Urinary bladder (tissue), 4 donors: ENCODE measurements at places on chromosomes 7 and 10. TPM values are rescaled to one million over a fixed set of nuclear protein-coding genes. Genes with fewer than 3 reads are reported as not detected.

The SCIN gene
- polyA plus RNA-seq: 1.3 TPM

The SPDYE11 gene
- not detected for polyA plus RNA-seq

The VAX1 gene
- not detected for polyA plus RNA-seq

- DNase-seq: no peak
These were observed 26.5 kb upstream of the HECW1 start for GRCh38 chr7:43085992-43086391.

DNA sequence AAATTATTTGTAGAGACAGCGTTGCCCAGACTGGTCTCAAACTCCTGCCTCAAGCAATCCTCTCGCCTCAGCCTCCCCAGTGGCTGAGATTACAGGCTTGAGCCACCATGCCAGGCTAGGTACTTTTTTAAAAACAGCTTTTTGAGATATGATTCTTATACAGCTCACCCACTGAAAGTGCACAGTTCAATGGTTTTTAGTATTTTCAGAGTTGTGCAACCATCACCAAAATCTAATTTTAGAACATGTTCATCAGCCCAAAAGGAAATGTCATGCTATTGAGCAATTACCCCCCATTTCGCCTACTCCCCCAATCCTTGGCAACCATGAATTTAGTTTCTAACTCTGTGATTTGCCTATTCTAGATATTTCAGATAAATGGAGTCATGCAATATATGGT is 73.7 kb downstream of the EVX1 start:
- no peak for DNase-seq

DNA sequence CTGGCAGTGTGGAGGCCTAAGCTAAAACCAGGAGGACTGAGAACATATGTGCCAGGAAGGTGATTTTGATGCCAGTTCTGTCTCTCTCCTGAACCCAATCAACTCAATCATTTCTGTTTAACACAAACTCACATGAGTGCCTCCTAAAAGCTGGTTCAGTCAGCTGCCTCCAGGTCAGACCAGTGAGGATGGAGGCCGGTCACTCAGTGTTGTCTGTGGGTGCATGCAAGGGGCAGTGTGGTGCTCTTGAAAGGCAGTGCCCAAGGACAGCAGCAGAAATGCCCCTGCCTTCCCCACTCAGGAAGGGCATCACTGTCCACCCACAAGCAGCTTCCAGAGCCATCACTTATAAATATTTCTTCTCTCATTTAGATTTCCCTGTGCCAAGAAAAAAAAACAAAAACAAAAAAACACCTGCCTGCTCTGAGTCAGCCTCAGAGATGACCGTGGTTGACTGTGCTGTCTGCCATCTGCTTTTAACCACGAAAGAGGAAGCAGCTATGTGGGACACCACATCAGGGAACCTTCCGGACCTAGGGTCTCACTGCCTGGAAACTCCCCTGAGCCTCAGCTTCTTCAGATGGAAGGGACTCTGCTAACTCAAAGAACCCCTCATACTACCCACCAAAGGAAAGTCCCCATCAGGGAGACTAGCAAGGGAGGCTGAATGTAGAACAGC is 39.1 kb downstream of the VOPP1 start:
- no peak for DNase-seq

DNA sequence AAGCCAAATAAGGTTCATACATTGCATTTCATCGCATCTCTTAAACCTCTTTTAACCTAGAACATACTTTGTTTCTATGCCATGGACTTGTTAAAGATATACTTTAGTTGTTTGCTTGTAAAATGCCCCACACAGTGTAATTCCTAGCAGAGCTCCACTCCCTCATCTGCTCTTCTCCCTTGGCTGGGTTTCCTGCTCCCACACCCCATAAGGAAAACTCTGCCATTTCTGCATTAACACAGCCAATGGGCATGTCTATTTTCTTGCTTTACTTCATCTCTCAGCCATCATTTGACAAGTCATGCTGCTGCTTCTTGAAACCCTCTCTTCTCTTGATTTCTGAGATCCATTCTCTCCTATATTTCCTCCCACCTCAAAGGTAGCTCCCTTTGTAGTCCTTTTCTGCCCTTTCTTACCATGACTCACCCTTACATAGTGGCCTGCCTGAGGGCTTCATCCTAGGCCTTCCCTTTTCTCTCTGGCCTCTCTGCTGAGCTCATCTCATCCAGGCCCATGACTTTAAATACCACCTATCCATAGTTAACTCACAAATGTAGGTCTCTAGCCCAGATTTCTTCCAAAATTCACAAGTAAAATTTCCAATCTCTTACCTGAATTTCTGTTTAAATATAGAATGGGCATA is 471.4 kb downstream of the ADRA2A start:
- DNase-seq: no peak

DNA sequence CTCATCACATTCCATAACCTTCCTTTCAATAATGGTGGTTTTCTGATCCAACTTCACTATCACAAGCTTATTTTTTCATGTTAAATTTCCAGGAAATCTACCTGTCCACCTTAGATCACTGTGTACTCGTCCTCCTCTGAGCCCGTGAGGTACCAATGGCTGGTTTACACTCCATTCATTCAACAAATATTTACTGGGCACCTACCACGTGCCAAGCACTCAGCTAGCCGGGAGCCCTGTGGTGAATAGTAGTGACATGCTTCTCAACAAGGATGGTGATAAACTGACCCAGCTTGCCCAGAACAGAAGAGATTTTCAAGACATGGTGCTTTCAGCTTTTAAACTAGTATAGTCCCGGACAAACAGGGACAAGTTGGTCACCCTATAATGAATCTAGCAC is 98.2 kb downstream of the FAM204A start:
- DNase-seq: no peak

DNA sequence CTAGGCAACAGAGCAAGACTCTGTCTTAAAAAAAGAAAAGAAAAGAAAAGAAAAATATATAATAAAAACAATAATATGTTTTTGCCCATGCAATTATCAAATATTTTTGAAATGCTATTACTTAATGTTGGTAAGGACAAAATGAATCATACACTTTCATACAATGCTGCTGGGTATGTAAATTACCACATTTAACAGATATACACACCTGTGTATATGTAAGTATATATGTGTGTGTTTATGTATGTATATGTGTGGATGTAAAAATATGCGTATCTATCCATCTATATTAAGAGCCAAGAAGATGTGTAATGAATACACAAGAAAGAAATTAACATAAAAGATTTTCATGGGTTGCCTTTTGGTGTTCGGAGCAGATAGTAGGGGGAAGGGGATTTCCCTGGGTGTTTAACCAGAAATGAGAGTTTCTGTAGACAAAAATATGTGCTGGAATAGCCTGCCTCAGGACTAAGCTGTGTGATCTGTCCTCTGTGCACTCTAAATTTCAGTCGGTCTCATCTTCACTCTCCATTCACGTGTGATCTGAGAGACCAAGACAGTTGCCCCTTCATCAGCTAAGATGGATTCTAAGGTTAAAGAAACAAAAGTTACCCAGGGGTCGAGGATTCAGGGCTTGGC is 61.2 kb downstream of the PRKCQ start:
- DNase-seq: no peak

DNA sequence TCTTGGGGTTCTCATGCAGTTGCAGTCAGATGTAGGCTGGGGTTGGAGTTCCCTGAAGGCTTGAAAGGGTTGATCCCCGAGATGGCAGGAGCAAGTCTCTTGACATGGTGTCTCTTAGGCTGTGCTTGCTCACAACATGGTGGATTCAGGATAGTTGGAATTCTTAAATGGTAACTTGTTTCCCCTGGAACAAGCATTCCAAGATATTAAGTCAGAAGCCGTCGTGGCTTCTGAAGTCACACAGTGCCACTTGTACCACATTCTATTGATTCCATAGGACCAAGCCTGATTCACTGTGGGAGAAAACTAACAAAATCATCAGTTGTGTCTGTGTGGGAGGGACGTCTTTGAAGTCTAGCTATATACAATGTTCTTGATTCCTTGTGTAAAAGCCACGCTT is 3.5 kb upstream of the SLC35B4 start:
- DNase-seq: no peak

- no peak for DNase-seq
These were observed 105.5 kb downstream of the TRIM24 start for GRCh38 chr7:138565451-138566114.
